GM03348 (cell line): ENCODE measurements at places on chromosomes 3 and 15.

DNA sequence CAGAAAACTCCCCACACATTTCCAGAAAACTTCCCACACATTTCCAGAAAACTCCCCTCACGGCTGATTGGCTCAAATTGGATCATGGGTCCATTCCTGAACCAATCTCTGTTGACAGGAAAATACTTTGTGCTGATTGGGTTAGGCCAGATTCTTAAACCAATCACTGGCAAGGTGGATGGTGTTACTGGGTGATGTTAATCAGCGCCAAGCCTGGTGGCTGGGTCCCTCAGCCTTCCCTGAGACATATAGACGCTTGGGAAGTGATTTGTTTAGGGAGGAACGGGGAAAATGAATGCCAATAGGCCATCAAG, 199.4 kb upstream of the UBE2E2 start:
- no peak for DNase-seq

GRCh38 chr15:100266166-100266565, 75.6 kb downstream of the ADAMTS17 start:
- no peak for DNase-seq

GRCh38 chr3:171791692-171792076, 18.6 kb downstream of the PLD1 start:
- DNase-seq = no peak

GRCh38 chr3:14609941-14610340, 41.6 kb upstream of the CCDC174 start:
- DNase-seq = no peak

DNA sequence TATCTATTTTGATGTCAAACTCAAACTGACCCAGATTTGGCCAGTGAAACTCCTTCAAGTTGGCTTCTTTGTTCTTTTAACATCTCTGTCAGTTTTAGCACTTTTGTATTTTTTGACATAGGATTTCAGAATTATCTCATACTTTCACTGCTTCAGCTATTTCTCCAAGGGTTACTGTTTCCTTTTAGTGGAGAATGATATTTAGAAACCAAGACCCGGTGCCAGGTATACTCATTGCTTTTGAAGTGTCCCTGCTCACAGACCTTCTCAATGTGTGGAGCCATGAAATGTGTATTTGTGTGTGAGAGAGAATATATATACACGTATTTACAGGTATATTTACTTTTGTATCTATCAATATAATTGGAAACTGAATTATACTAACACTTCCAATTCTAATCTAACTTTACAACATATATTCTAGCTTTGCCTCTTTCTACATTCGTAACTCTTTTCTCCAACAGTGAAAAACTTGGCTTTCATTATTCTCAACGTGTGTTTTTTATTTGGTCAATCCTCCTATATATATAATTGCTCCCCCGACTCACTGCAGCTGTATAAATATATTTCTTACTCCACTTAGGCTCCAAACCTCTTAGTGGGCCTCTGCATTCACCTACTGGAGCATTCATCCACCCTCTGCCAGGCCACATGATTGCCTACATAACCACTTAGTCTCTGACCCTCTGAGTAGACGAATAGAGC, 54.0 kb downstream of the OTOL1 start:
- DNase-seq = no peak

DNA sequence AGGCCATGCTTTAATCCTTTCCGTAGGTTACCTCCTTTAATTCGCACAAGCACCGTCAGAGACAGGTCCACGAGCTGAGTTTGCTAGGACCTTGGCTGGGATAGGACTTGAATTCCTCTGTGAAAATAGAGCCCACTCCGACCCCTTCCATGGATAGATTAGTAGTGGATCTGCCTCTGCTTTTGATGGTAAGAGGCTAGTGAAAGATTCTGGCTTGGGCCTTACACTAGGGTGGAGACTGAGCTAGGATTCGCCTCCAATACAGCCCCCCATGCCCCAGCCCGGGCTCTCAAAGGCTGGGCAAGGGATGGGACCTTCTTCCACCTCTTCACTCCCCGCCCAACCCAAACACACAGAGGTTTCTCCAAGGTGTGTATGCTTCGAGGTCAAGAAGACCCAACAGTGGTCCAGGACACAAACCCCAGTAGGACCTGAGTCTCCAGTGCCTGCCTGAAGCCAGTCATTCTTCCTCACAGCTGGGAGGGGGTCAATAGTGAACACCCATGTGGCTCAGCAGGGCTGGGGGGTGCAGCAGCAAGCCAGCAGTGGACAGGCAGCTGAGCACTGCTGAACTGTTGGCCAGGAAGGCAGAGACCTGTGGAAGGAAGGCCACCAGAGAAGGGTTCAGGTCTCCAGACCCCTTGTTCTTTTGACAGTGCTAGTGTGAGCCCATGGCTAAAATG, 75.7 kb downstream of the SPSB4 start:
- DNase-seq = no peak

- DNase-seq = no peak
Measured at GRCh38 chr3:13046569-13047274, 26.5 kb downstream of the IQSEC1 start.

DNA sequence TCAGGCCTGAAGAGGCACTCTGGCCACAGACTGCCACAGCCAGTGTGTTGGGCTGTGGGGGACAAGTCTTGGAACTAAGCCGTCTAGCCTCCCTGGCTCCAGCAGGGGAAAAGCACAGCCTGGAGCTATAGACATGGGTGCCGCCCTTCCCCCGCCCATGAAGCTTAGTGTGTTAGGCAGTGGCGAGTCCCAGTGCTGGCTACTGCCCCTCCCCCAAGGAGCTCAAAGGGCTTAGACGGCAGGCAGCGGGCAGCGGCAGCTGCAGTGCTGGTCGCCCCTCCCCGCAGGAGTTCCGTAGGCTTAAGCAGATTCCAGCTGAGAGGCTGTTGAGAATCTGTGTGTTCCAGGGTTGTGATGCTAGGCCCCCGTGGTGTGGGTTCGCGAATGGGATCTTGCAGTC, 135.8 kb upstream of the RORA start:
- no peak for DNase-seq

GRCh38 chr3:66236281-66236680, 15.5 kb downstream of the SLC25A26 start:
- DNase-seq = peak; percentile 27

- DNase-seq = no peak
Measured at GRCh38 chr3:150653110-150653561, 50.0 kb downstream of the SELENOT start.

DNA sequence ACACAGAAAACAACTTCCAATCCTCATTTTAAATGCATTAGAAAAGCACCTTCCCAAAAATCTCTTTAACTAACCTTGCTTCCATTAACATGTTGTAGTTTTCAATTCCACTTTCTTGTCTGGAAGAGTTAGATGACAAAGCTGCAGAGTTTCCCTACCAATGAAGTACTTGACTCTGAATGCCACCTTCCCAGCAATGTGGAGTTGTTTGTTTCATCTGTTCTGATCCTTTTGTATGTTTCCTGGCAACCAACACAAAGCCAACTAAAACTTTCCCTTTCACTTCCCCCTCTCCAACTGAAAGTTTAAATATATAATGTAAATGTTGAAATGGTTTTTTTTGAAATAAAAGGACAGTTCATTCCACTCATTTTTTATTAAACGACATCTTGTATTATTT, at the start of gene WDR49:
WDR49 (minus strand) TSS at position 183 of the 400 bp plus-strand sequence. CDS start 517 bp downstream, outside the sequence.
- no peak for DNase-seq
